ENCODE measurements at places on chromosomes 7 and 10.

DNA sequence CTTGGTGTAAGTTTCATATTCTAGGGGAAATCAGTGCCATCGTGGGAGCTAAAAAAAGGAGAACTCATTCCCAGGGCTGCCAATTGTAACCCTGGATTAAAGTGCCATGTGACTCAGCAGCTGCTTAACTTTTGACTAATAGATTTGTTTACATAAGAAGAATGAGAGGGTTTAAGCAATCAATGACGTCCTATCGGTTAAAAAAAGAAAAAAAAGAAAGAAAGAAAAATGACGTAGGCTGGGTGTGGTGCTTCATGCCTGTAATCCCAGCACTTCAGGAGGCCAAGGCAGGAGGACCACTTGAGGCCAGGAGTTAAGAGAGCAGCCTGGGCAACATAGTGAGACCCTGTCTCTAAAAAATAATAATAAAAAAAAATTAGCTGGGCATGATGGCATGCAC lies 116.2 kb upstream of the AFAP1L2 start:
- DNase-seq, result no peak

DNA sequence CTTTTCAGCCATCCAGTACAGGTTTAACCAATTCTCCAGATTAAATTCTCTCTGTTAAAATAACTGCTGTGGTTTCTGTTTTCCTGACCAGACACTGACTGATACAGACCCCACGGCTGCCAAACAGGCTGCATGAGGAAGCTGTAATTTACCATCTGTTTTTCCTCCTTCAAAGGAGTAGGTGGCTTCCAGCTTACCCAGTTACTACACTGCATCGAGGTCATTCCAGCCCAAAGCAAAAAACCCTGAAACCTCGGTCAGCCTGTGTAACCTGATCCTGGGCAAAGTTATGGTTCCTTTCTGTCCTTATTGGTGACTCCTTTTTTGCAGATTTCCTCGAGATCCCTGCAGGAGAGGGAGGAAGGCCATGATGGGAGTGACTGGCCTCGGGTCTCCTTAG lies 27.9 kb upstream of the LOXL4 start:
- no peak for DNase-seq

- no peak for DNase-seq
Measured at GRCh38 chr7:151321341-151321740, 20.3 kb upstream of the NUB1 start.

GRCh38 chr10:120477743-120478141 lies 20.7 kb downstream of the PLPP4 start:
- DNase-seq, result no peak

DNA sequence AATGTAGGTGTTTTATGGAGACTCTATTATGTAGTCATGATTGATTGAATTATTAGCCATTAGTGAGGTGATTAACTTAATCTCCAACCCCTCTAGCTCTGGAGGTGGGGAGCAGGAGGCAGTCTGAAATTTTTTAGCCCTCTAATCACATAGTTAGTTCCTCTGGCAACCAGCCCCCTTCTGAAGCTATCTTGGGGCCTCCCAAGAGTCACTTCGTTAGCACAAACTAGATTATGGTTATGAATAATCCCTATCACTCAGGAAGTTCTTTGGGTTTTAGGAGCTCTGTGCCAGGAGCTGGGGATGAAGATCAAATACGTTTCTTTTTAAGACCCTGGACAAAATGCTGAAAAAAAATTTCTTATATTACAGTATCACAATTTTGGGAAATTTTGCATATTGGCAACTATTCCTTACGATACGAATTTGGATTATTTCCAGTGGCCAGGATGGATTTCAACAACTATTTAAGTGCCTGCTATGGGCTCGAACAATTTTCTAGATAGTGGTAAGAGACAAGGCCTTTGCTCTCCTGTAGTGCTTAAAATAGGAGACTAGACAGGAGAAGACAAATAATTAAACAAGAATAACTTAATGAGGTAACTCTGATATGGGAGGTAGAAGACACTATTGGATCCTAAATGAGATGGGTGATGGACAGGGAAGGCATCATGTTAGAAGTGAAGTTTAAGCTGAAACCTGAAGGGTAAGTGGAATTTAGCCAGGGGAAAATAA lies 52.9 kb downstream of the BTAF1 start:
- DNase-seq, result no peak

- no peak for DNase-seq
Measured at GRCh38 chr7:43244232-43244631, 131.8 kb downstream of the HECW1 start.

GRCh38 chr7:134514106-134514505 lies 13.3 kb upstream of the AKR1B10 start:
- DNase-seq, result no peak

DNA sequence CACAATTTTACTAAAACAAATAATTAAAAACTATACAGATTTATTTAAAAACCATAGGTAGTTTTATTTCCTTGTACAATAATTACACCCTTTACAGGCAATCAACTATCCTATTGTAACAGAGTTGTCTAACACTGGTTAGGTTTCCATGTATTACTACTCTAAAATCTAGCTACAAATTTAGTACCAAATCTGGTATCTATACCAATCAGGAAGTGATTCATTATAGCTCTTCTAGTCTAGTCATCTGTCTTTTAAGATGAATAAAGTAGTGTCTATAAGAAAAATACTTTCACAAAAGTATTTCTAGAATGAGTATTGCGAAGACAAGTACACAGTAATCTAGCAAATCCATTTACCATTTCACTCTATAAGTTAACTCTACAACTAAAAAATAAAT lies 16.9 kb downstream of the ZNF800 start:
- no peak for DNase-seq

DNA sequence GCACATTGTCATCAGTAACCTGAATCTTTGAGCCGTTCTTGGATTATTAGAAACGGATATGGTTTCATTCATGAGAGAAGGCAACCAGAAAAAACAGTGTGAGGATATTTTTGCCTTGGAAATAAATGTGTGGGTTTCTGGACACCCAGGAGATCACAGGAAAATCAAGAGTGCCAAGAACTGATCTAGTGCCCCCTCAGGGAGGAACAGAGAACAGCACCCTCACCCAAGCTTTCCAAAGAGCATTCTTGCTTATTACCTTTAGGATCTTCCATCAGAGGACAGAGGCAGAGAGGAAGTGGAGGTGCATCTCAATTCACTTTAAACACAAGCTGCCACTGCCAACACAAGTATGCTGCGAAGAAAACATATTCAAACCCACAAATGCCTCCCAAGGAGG lies 851.5 kb upstream of the COBL start:
- no peak for DNase-seq

- DNase-seq, result no peak
Measured at GRCh38 chr10:129760003-129760315, 204.1 kb downstream of the EBF3 start.

DNA sequence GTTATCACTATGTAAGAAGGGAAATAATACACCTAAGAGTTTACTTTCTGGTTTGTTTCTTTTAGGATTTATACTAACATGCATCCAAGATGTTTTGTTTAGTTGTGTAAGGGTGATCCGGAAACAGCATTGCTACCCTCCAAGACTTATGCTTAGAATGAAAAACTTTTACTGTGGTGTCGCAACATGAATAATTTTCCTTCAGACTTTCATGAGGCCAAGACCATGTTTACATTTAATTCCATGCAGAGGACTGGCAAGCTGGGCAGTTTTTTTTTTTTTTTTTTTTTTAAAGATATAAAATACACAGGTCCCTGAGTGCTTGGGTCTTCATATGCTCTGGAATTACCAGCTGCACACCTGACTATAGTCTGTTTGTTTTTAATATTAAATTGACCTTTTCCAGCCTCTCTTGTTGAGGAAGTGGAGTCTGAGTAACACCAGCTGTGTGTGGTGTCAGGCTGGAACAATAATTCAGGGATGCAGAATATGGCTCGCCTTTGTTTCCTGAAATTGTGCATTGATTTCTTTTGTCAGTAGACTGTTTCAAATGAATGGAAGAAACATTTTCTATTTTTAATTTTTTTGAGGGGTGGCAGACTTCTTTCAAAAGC lies 81.7 kb downstream of the ST7 start:
- no peak for DNase-seq

DNA sequence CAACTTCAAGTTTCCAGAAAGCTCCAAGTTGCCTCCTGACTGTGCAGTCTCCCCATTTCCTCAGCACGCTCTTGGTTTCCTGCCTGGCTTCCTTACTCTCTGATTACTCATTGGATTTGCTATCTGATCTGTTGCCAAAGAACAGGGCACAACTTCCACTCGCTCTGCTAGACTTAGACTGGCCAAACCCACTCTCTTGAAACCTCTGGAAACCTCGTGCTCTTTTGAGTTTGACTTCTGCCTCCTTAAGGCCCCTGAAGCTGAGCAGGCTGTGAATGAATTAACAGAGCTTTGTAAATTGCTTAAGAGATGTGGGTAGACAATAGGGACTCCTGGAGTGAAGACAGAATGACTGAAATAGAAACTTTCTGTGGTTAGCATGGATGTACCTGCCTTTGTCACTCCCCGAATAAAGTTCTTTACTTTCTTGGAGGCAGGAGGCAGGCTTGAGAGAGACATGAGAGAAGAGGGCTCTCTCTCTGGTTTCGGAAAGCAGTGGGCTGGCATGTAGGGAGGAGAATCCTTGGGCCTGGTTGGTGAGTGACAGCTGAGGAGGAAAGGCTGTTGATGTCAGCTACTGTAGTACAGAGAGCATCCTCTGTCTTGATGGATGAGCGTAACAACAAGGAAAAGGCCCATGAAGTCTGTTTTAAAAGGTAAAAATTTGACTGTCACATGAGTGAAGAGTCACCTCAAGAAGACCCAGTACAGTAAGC lies 70.8 kb downstream of the CHN2 start:
- DNase-seq, result no peak

DNA sequence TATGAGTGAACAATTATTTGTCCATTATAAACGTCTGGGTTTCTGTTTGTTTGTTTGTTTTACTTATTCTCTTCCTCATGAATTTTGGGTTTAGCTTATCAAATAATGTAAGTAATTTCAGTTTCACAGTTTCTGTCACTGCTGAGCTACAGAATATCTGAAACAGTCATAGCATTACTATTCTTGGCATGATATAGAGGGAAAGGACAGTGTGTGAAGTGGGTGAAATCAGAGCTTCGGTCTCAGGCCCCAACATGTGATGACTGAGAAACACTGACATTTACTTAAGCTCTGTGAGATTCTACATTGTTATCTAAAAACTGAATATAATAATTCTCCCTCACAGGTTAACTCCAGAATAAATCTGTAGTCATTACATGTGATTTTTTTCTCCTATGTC lies 8.8 kb upstream of the OR6V1 start:
- no peak for DNase-seq

GRCh38 chr7:20741801-20742200 lies 44.9 kb downstream of the SP8 start:
- DNase-seq, result no peak

GRCh38 chr7:31419505-31420055 lies 79.1 kb upstream of the NEUROD6 start:
- no peak for DNase-seq

DNA sequence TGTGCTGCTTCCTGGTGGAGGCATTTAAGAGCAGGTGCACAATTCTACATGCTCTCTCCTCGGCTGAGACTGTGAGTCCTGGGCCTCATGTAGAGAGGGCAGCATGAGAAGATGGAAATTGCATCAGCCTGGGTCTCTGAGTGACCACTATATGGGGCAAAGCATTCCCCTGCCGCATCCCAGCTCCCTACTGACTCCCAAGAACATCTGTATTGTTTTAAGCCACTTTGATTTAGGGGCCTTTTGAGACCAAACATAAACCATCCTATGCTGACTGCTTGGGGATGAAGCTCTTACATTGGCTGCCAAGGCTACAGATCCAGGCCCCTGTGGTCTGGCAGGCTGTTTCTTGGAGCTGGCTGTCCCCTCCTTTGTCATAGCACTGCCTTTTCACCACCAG lies 101.3 kb upstream of the TBX20 start:
- no peak for DNase-seq

DNA sequence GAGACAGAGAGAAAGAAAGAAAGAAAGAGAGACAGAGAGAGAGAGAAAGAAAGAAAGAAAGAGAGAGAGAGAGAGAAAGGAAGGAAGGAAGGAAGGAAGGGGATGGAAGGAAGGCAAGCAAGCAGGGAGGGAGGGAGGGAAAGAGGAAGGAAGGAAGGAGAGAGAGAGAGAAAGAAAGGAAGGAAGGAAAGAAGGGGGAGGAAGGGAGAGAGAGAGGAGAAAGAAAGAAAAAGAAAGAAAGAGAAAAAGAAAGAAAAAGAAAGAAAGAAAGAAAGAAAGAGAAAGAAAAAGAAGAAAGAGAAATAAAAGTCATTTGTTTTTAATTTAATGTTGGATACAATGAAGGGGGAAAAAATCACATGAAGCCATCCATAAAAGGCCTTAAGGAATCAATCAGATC lies 4.6 kb upstream of the RASSF4 start:
- no peak for DNase-seq

GRCh38 chr7:42235741-42236161 lies 1.3 kb downstream of the GLI3 start:
- DNase-seq, result no peak

DNA sequence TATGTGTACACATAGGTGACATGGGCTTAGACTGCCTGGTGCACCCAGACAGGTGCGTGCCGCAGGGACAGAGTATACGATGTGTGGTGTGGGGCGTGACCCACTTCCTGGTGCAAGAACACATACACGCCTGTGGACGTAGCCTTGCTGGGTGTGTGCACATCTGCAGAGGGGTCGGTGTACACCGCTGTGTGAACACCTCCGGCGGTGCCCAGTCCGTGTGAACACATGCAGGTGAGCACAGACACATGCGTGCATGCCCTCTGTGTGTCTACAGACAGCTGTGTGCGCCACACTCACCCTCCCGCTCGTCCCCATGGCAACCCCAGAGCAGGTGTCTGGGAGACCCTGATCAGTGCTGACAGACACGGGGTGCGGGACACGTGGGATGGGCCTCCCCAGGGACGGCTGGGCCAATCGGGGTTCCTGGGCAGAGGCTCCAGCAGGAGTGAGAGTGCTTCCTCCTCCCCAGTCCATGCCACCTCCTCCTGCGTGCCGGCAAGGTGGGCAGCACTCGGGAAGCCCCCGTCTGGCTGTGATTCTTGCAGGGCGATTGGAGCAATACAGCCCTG lies 23.4 kb downstream of the ELFN1 start:
- DNase-seq, result no peak

DNA sequence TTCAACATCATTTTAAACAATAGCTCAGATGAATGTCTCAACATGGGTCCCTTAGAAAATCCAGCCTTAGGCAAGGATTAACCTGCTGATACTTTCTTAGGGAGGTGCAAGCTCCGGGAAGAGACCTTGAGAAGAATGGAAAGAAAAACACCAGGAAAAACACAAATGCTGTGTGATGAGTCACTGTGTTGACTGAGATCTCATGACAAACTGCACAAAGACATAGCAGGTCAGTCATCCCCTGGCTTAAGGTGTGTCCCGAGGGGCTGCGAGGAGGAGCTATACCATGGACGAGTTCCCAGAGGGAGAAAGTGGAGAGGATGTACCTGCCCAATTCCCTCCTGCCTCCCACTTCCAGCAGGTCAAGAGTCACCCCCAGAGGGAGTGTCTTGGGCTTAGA lies 98.0 kb downstream of the TEX36 start:
- DNase-seq, result no peak

DNA sequence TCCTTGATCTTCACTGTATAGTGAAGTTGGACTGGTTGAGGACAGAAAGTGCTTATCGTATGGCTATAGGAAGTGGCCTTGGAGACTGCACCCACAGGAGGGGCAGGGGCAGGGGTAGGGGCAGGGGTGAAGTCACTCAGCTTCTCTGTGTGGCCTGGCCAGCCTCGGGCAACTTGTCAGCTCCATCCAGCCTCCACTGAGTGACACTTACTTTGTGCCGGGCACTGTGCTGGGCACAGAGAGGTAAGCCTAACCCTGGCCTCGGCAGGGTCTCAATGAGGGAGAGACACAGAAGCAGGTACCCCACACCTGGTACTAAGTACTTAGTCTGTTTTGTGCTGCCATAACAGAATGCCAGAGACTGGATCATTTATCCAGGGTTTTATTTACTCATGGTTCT lies 99.3 kb upstream of the CTBP2 start:
- no peak for DNase-seq
